ENCODE measurements at places on chromosomes 1 and 21.

- no peak for DNase-seq
Measured at GRCh38 chr1:109910963-109911798, 532 bp downstream of the CSF1 start.

DNA sequence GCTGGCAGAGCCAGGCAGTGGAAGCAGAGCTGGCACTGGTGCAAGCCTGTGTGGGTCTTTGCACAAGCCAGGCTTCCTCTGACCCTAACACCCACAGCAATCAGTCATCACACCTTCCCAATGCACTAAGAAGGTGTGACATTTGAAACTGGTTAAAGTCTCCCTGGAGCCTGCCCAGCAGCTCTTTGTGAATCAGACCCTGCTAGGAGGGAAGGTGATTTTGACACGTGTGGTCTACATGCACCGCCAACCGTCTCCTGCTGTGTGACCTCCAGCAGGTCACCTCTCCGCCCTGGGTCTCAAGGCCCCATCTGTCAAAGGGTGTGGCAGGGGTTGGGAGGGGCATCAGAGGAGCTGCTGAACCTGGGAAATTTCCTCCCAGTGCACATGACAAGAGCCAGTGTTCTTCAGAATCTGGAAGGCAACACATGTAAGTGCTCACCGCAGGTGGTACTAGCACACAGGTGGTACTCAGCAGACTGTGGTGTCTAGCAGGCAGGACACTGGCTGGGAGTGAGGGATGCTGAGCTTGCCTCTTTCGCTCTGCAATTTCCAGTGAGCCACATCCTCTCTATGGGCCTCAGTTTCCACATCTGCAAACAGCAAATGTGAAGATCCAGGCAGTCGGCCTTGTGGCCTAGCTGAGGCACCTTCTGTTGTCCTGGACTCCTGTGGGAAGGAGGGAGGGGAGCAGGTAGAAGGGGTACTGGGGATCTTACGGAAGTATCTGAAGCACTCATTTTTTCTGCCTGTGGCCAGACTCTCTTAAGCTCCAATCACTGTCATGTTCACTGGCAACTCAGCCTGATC lies 123.2 kb downstream of the DMRTB1 start:
- DNase-seq, result no peak

GRCh38 chr1:242723044-242723716 lies 198.7 kb upstream of the PLD5 start:
- DNase-seq, result no peak

- no peak for DNase-seq
Measured at GRCh38 chr1:161307230-161307768, 2.5 kb downstream of the MPZ start.

GRCh38 chr21:29639366-29640079 lies 300.3 kb downstream of the GRIK1 start:
- DNase-seq, result no peak

DNA sequence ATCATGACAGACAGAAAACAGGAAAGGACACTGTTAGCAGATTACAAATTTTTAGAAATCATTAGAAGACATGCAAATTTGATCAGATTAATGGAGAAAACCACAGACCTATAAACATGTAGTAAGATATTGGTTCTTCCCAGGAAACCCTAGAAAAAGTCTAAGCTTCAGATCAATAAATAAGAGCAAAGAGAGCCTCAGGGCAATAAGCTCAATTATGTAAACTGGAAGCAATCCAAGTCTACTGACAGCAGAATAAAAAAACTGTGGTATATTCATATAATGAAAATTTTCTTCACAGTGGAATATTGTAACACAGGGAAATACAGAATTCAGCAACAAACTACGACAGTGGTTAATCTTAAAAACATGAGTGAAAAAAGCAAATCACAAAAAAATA lies 36.3 kb downstream of the NRDC start:
- no peak for DNase-seq

GRCh38 chr1:112855152-112855828 lies 100.7 kb downstream of the SLC16A1 start:
- no peak for DNase-seq

DNA sequence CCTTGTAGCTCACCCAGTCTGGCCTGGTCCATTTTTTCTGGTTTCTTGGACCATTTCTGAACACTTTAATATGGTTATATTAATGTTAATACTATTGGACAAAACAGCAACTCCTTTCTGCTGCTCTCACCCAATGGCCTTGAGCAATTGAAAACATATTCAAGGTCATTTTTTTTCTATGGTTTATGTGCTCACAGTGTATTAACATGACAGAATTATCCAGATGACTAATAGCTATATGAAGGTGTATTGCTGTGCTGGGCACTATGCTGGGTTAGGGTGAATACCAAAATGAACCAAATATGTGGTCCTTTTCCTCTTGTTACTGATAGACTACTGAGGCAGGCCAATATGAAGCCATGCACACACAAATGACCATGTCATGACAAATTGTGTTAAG lies 591.6 kb upstream of the PLXNA2 start:
- no peak for DNase-seq

- no peak for DNase-seq
Measured at GRCh38 chr21:37032293-37032692, 25.8 kb downstream of the RIPPLY3 start.

DNA sequence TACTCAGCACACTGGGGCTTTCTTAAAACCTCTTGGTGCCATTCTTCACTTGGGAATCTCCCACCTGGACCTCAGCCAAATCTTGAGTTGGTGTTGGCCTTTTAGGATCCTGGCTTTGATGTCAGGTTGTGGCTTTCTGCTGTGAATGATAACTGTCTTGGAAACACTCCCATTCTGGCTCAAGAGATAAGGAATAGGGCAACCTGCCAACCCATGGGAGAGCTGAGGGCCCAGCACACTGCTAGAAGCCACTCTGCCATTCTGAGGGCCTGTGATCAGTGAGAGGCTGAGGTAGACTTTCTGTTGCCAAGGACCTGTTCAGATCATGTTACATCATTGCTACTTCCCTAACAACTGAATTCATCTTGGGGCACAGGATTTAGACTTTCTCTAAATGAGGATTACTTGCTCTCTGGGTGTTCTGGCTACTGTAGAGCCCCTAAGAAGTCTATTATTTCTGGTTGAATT lies 45.8 kb downstream of the TTC39A start:
- no peak for DNase-seq

DNA sequence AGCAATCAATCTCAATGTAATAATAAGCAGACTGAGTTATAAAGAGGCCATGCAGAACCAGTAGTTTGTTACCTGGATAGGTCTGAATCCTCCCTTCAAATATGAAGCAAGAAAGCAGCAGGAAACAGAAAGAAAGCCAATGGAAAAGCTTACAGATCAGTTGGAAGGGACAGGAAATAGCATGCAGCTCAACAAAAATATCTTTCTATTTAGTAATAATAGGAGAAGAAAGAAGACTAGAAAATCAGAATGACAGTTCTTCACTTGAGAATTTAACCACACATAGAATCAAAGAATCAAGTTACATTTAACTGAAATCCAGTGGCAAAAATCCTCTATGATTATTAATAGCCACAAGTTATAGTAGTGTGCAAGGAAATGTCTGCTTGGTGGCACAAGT lies 194.4 kb downstream of the EIF4G3 start:
- no peak for DNase-seq

DNA sequence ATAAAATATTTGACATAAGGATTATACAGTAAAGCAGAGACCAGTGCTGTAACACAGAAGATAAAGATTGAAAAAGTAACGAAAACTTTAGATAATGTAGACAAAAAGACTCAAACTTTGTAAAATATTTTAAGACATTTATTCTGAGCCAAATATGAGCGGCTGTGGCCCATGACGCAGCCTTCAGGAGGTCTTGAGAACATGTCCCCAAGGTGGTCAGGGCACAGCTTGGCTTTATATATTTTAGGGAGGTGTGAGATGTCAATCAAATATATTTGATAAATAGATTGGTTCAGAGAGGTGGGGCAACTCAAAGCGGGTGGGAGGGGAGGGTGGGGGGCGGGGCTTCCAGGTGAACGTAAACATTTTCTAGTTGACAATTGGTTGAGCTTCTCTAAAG lies 81.2 kb downstream of the WDR4 start:
- DNase-seq, result no peak

GRCh38 chr1:6148497-6149241 lies 31.5 kb downstream of the CHD5 start:
- no peak for DNase-seq

- DNase-seq, result no peak
Measured at GRCh38 chr21:34890724-34891612, 158.1 kb downstream of the RUNX1 start.

DNA sequence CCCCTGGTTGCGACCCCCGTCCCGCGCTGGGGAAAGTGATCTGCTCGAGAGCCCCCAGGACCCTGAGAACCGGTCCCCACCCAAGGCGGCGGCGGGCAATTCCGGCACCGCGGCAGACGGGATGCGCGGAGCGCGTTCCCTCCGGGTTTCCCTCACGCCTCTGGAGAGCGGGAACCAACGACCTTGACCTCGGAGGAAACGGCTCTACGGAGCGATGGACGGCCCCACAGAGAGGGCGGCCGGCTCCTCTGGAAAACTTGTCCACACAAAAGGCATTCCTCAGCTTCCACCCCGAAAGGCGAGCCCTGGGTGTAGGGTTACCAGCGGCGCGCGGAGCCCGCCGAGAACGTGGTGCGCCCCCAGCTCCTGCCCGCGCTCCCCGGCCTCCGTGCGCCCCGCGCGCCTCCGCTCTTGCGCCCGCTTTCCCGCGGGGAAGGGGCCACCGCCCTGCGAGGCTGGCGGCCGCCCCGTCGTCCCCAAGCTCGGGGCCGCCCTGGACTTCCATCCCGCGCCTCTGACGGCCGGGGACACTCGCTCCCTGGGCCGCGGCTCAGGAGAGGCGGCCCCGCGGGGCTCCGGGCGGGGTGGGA lies 391 bp upstream of the KIAA1614 start:
- DNase-seq, result no peak

DNA sequence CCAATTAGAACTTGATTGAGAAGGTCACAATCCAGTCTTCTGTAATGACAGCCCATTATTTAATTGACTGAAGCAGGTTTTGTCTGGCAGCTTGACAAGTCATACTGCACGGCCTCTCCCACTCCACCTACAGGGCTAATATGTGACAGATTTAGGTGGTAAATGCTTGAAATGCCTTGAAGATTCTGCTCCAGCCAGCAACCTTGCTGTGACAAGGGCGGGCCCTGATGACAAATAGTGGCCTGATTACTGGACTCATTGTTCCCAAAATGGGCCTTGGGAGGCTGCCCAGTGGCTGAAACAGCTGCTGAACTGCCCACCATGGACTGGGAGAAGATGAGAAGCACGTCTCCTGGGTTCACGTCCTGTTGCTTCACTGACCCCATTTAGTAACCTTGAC lies 30.0 kb upstream of the CRNN start:
- DNase-seq, result no peak

DNA sequence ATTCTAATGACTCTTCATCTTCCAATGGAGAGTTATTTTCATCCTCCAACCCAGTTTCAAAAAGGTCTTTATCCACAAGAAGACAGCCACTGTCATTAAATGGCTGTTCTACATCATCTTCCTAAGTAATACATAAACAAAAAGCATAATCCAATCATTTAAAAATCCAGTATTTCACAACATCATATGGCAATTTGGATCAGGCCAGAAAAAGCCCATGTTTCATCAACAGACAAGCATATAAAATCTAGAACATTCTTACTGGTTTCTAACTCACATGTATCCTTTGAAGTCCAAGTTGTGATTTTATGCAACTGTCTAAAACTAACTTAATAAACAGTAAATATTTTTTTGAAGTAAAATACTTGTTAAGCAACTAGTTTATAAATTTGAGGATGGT lies 6.6 kb downstream of the CLSPN start:
- DNase-seq, result no peak

DNA sequence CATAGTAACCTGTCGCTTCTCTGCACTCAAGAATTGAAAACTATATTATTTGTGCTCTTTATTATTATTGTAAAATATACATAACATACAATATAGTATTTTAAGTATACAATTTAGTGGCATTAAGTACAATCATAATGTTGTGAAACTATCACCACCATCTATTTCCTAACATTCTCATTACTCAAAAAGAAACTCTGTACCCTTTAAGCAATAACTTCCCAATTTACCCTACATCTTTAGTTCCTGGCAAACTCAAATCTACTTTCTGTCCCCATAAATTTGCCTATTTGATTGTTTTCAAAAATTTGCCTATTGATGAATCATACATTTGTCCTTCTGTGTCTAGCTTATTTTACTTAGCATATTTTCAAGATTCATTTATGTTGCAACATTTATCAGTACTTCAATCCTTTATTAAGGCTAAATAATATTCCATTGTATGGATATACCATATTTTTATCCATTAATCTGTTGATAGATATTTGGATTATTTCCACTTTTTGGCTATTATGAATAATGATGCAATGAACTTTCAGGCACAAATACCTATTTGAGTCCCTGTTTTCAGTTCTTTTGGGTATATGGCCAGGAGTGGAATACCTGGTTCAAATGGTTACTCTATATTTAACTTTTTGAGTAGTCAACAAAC lies 99.6 kb upstream of the DMRTA2 start:
- DNase-seq, result no peak

- no peak for DNase-seq
Measured at GRCh38 chr1:11134251-11134897, 34.7 kb upstream of the EXOSC10 start.

DNA sequence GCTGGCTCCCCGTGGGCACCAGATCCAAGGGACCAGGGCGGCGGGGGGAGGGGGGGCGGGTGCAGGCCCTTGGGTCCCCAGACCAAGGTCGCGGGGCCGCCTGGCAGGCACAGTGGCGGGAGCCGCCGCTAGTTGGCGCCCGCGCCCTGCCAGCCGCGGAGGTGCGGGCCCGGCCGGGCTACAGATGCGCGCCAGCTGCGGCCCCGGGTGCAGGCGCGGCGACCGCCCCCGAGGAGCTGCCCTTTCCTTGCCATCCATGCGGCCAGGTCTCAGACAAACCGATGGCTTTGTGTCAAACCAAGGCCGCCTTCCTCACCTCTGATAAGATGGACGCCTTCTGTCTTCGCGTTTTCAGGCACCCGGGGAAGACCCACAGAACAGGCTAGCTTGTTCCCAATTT lies 2.2 kb upstream of the RUNX3 start:
- no peak for DNase-seq

- no peak for DNase-seq
Measured at GRCh38 chr1:78472851-78473496, 17.8 kb upstream of the PTGFR start.

DNA sequence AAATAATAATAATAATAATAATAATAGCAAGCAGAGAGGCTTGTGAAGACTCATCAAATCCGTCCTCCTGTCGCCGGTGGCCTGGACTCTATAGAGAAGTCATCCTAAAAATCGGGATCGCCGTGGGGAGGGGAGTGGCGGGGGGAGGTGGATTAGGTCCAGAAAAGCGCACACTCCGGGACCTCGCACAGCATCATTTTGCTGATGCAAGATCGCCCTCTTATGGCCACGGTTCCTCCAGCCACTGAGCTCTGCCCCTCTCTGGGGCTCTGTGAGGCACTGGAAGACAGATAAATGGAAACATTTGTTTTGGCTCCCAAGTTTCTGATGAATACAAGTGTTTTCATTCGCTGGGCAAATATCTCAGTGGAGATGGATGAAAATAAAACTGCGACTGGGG lies 612.0 kb downstream of the MATN1 start:
- no peak for DNase-seq

GRCh38 chr1:62869217-62869754 lies 85.4 kb downstream of the ATG4C start:
- no peak for DNase-seq

All from GDM1 (cell line).